Central memory CD8-positive, alpha-beta T cell (primary cell): ENCODE measurements at places on chromosomes 3 and 15.

GRCh38 chr15:28942046-28942445 lies 56.3 kb downstream of the APBA2 start:
- DNase-seq: peak; percentile 41
- H3K4me1 ChIP-seq: peaks cover 75% of the 10 kb centered on the region
- peak overlapping the region; percentile 47 for H3K4me3 ChIP-seq
- H3K27me3 ChIP-seq: no peaks in the 10 kb centered on the region
- peak overlapping the region; percentile 91 for H3K27ac ChIP-seq
- peaks cover 8% of the 10 kb centered on the region for H3K36me3 ChIP-seq

- no peak overlapping the region for H3K27ac ChIP-seq
- no peaks in the 10 kb centered on the region for H3K36me3 ChIP-seq
- no peaks in the 10 kb centered on the region for H3K4me1 ChIP-seq
- peaks cover 86% of the 10 kb centered on the region for H3K27me3 ChIP-seq
Measured at GRCh38 chr15:60255390-60255789, 142.4 kb downstream of the ANXA2 start.

DNA sequence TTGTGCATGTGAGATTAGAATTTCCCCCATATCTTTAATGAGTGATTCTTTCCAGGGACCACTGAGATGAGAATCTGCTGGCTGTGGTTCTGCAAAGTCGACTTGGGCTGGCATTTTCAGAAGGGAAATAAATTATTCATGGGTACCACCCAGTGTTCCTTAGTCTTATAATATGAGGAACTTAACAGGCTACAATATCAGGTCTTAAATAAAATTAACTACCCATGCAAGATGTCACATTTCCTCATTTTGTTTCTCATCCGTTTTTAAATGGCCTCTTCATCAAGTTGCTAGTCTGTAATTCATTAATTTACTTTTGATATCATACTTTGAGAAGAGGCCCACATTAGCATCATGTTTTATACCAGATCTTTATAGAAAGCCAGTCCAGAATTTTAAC lies 58.3 kb upstream of the SKOR1 start:
- no peaks in the 10 kb centered on the region for H3K36me3 ChIP-seq
- H3K4me1 ChIP-seq: no peaks in the 10 kb centered on the region

DNA sequence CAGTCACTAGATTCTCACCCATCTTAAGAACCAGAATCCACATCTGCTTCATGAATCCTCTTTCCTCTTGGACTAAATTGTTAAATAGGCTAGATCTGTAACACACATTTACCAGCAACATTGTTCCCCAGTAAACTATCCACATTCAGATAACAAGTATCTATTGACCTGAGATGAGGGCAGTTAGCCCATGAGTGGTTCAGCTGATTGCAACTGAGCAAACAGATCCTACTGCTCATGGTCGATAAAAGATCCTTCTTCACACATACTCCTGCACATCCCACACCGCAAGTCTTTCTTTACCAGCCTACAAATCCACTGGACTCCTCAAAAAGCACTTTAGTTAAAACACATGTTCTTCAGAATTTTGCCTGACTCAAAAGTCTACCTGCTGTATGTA lies 59.2 kb downstream of the UACA start:
- no peaks in the 10 kb centered on the region for H3K4me1 ChIP-seq
- H3K27me3 ChIP-seq: peaks cover 74% of the 10 kb centered on the region
- H3K27ac ChIP-seq: no peak overlapping the region

GRCh38 chr15:68417897-68418296 lies 14.1 kb downstream of the ITGA11 start:
- peaks cover 14% of the 10 kb centered on the region for H3K27me3 ChIP-seq
- H3K4me1 ChIP-seq: no peaks in the 10 kb centered on the region
- DNase-seq: no peak
- no peak overlapping the region for H3K27ac ChIP-seq
- no peaks in the 10 kb centered on the region for H3K36me3 ChIP-seq

DNA sequence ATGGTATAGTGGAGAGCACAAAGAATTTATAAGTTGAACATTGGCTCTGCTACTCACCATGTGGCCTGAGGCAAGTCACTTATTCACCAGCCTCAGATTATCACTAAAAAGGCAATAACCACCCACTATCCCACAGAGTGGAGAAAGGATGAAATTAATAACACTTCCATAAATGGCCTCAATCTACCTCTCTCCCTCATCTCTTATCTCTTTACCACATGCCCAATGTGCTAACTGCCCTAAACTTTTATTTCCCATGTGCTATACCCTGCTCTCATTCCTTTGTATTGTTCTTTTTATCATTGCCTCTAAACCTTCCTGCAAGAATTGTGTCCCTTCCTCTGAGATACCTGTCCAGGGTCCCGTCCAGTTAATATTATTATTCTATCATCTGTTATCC lies 26.0 kb downstream of the SLC12A6 start:
- no peak for DNase-seq
- no peak overlapping the region for H3K4me3 ChIP-seq
- H3K36me3 ChIP-seq: peaks cover 8% of the 10 kb centered on the region
- H3K4me1 ChIP-seq: peaks cover 4% of the 10 kb centered on the region
- H3K27me3 ChIP-seq: no peaks in the 10 kb centered on the region

GRCh38 chr15:71585159-71585558 lies 225.2 kb upstream of the NR2E3 start:
- no peaks in the 10 kb centered on the region for H3K4me1 ChIP-seq
- no peak overlapping the region for H3K27ac ChIP-seq
- H3K4me3 ChIP-seq: no peak overlapping the region
- H3K27me3 ChIP-seq: peaks cover 66% of the 10 kb centered on the region

- no peaks in the 10 kb centered on the region for H3K4me1 ChIP-seq
- no peaks in the 10 kb centered on the region for H3K36me3 ChIP-seq
- no peak overlapping the region for H3K27ac ChIP-seq
- no peak overlapping the region for H3K4me3 ChIP-seq
- DNase-seq: no peak
- H3K27me3 ChIP-seq: no peaks in the 10 kb centered on the region
Measured at GRCh38 chr3:192652727-192653126, 74.6 kb downstream of the FGF12 start.
